ENCODE measurements at places on chromosomes 2 and 18.

DNA sequence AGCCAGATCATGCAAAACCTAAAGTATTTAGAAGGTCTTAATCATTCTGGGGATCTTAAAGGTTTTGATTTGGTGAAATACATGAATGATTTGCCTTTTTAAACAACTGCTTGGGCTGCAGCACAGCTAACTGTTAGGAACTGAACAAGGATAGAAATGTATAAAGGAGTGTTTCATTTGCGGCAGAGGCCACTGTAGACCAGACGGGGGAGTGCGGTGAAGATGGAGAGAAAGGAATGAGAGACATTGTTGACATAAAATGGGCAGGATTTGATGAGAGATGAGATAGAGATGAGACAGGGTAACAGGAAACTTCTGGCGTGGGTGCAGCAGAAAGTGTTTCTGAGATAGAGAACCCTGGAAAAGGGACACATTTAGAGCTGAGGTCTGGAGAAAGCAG lies 308.1 kb downstream of the TMX3 start:
- no peak for DNase-seq

DNA sequence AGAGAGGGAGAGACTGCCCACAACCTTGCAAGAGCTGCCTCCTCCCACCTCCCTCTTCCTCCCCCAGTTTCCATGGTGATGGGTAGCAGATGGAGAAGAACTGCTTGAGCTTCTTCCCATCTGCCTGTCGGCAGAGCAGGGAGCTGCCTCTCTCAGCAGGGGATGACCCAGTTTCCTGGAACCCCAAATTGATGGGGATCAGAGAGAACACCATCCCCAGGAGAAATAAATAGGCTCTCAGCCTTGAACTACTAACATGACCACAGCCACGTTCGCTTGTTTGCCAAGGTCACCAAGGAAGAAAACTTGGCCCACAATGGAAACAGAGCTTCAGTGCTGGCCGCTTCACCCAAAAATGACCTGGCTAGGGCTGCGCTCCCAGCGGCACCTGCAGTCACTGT lies 82.2 kb downstream of the ADD2 start:
- DNase-seq: no peak

- DNase-seq: no peak
Measured at GRCh38 chr18:22601481-22601880, 183.8 kb upstream of the CTAGE1 start.

GRCh38 chr18:54130177-54130576 lies 94.3 kb downstream of the MBD2 start:
- no peak for DNase-seq

DNA sequence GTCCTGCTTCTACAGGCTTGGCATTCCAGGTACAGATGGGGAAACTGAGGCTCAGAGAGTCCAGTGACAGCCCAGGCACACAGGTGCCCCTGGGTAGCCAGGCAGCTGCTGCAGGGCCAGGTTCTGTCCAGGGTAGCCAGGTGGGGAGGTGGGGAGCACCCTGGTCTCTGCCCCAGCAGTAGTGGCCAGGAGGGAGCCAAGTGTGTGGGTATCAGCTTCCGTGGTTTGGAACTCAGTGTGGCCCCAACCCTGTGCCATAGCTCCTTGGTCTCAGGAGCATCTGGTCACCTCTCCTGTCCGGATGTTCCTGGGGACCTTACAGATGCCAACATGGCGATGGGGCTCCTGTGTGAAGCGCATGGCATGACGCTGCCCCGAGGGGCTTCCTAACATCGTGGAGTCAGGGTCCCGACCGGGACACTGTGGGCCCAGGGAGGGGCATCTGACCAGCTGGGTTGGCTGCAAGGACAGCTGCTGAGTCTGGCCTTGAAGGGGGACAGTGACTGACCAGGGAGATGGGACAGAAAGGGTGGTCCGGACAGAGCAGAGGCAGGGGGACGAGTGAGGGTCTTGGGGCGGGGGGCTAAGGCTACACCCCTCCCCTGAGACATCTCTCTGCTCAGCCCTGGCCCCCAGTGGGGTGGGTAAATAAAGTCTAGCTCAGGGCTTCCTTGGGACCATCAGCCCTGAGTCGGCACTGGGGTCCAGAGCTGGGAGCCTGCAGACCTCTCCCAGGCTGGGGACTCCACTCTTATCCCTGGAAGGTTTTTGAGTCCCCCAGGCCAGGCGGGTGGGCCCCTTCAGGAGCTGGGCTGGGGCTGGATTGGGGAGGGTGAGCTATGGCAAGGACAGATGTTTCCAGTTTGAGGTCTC lies 76.0 kb upstream of the SMAD7 start:
- DNase-seq: no peak

DNA sequence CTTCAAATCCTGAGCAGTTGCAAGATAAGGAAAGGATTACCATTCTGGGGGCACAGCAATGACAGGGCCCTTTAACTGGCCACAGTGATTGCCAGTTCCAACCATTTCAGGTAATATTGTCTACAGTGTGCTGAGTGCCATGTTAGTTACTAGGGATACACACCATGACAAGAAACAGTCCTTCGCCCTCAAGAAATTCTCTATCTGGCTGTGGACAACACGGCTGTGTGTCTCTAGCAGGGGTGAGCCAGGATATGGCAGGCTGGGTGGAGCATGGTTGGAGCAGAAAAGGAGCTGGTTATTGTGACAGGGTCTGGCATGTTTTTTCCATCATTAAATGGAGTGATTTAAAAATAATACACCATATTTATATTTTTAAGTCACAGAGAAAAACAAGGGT lies 31.0 kb downstream of the TSPYL6 start:
- DNase-seq: no peak

DNA sequence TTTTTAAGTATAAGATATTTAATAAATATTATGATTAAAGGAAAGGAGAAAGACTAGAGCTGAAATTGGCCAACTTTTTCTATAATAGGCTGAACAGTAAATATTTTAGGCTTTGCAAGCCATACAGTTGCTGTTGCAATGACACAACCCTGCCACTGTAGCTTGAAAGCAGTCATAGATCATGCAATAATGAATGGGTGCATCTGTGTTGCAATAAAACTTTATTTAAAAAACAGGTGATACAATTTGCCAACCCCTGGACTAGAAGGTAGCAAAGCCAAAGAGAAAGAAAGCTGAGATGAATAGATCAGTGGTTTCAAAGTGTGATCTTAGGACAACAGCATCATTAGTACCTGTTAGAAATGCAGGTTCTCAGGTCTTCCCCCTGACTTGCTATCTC lies 219.1 kb downstream of the SETBP1 start:
- no peak for DNase-seq

- peak; percentile 63 for DNase-seq
Measured at GRCh38 chr2:8481463-8482009, 200.3 kb upstream of the ID2 start.

DNA sequence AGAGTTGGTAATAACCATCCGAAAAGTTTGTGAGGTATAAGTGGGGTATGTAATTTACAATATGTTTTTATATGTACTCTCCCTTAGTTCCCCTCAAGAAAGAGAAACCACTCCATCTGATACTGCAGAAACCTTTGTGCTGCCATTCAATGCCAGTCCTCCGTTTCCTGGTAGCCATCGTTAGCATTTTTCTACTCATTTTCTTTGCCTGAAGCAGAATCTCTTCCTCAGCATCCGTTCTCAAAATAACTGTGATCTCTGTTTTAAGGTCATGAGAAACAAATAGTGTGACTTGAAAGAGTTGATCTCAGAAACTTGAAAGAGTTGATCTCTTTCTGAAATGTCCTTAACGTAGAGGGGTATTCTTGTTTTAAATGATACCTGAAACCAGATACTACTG lies 996 bp downstream of the PTCD3 start:
- no peak for DNase-seq

- DNase-seq: no peak
Measured at GRCh38 chr2:24461685-24462084, 29.4 kb upstream of the NCOA1 start.

- no peak for DNase-seq
Measured at GRCh38 chr2:457792-458424, 170.0 kb upstream of the ALKAL2 start.

DNA sequence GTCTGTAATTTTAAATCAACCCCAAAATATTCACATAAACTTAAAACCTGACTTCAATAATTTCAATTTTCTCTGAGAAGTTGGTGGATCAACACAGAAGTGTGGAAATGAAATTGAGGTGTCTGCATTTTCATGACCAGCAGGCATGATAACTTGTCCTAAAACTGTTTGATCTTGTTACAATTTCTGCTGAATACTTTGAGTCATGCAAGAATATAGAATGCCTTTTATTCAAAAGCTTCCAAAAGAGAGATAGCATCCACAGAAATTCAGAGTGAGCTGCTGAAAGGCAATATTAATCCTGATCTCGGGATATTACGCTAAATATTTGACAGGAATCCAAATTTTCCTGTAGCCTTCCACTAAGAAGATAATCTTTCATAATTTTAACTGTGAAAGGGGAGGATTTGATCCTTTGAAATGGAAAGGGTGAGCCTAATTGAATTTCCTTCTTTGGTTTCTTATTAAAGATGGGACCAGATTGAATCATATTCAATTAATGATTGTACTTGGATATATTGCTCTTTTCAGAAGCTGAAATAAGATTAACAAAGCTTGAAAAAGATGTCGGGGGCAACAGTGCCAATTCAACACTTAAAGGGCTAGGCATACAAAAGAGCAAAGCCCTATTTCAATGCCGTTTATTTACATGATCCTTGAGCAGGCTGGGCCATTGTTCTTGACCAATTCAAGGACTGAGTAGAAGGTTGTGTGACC lies 129.3 kb downstream of the NCKAP5 start:
- DNase-seq: no peak

- no peak for DNase-seq
Measured at GRCh38 chr2:74102516-74102915, 45.2 kb downstream of the BOLA3 start.

GRCh38 chr2:218871345-218872302 lies 9.0 kb upstream of the WNT10A start:
- no peak for DNase-seq

DNA sequence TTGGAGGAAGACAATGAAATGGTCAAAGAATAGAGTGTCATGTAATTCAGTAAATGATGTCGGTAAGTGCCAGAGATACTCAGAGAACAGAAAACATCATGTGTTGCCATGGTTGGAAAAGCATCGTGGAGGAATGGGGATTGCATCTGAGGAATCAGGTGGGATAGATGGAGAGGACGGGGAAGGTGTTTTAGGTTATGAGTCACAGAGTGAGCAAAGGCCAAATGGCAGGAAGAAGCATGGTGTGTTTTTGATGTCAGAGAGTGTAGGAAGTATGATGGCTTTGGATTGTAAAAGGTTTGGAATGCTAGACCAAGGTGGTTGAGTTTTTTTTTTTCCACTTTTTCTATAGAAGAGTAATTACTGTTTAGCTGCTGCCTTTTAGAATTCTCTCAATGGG lies 27.5 kb upstream of the CD28 start:
- DNase-seq: no peak

GRCh38 chr2:105403783-105404698 lies 5.2 kb upstream of the FHL2 start:
- no peak for DNase-seq

DNA sequence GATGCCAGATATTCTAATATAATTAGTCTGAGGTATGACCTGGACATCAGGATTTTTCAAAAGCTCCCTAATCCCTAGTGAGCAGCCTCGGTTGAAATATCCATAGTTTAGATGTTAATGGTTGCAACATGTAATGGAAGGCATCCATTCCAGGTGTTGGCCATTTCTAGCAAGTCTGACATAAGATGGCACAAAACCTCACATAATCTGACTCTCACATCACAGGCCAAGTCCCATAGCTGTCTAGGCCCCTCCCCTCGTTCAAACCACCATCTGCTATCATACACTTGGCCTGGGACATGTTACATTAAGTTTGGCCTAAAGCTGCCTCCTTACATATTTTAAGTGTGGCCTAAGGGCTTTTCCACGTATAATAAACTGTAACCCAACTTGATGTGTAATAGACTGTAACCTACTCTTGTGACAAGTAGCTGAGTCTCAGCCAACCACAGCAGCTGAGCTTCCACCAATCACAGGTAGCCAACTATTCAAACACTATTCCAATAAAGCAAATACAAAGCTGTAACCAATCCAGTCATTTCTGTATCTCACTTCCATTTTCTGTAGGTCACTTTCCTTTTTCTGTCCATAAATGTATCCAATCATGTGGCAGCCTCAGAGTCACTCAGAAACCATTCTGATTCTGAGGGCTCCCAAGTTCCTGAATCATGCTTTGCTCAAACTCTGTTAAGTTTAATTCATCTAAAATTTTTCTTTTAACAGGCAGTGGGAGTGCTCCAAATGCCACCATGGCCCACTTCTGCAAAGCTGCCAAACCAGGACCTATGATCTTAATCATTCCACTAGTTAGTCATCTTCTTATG lies 59.4 kb downstream of the ADD2 start:
- DNase-seq: peak; percentile 41

- DNase-seq: no peak
Measured at GRCh38 chr2:181190711-181191110, 210.3 kb downstream of the UBE2E3 start.

DNA sequence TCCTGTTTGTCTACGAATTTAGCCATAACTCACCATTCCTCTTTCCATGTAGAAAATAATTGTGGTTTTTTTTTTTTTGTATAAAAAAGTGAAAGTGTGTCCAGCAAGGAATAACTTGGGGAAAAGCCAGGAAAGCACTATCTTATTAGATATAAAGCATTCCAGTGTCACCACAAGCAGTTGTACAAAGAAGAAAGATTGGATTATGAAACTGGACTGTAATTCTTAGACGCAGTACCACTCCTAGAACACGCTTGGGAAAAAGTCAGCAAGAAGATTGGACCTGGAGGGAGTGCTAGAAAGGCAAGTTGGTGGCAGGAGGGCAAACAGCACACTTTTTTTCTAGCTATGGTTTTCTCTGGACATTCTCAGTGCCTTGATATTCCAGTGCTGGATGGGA lies 186.7 kb downstream of the PARD3B start:
- no peak for DNase-seq

GRCh38 chr2:1931003-1931914 lies 186.9 kb upstream of the PXDN start:
- no peak for DNase-seq

- no peak for DNase-seq
Measured at GRCh38 chr2:3115301-3116042, 262.1 kb downstream of the EIPR1 start.

GRCh38 chr2:155965415-155966063 lies 367.0 kb downstream of the NR4A2 start:
- DNase-seq: no peak

GRCh38 chr2:179376881-179377280 lies 112.2 kb upstream of the SESTD1 start:
- no peak for DNase-seq

DNA sequence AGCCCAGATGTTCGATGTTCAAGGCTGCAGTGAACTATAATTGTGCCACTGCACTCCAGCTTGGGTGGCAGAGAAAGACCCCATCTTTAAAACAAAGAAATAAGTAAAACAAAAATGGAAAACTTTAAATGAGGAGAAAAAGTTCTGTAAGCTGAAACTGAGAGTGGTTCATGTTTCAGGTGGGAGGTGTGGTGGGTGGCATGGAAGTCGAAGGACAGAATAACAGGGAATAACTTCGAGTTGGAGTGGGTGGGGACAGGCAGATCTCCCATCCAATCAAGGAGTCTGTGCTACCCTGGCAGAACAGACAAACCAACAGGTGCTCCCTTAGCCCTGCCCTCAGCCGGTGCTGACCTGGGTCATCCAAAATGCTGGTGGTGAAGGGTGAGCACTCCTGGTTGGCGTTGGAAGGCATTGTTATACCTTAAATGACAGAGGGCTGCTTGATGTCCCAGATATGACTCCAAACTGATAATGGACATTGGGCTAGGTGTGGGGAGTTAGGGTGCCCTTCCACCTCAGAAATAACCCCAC lies 328.4 kb downstream of the DYSF start:
- DNase-seq: no peak
